Tibial nerve (tissue), 4 donors: ENCODE measurements at places on chromosomes 2 and 18. TPM values are rescaled to one million over a fixed set of nuclear protein-coding genes. Genes with fewer than 3 reads are reported as not detected.

Gene NXPH2
- total RNA-seq, result not detected

Gene ALK
- total RNA-seq, result 0.39 TPM

Gene GPR155
- total RNA-seq, result 16.8 TPM

Gene CPS1
- total RNA-seq, result 5.9 TPM

Gene NAT8
- total RNA-seq, result not detected

Gene EPHA4
- 42.2 TPM for total RNA-seq

Gene TMEM17
- total RNA-seq, result 1.7 TPM

Gene DOK1
- 24.5 TPM for total RNA-seq

Gene NT5DC4
- not detected for total RNA-seq

Gene PSMA8
- not detected for total RNA-seq
